Stimulated activated CD4-positive, alpha-beta T cell treated with anti-CD3 and anti-CD28 coated beads, TNF-alpha, amount 100 ng/mL, for 4 hours (primary cell): ENCODE measurements at places on chromosomes 16 and 17.

DNA sequence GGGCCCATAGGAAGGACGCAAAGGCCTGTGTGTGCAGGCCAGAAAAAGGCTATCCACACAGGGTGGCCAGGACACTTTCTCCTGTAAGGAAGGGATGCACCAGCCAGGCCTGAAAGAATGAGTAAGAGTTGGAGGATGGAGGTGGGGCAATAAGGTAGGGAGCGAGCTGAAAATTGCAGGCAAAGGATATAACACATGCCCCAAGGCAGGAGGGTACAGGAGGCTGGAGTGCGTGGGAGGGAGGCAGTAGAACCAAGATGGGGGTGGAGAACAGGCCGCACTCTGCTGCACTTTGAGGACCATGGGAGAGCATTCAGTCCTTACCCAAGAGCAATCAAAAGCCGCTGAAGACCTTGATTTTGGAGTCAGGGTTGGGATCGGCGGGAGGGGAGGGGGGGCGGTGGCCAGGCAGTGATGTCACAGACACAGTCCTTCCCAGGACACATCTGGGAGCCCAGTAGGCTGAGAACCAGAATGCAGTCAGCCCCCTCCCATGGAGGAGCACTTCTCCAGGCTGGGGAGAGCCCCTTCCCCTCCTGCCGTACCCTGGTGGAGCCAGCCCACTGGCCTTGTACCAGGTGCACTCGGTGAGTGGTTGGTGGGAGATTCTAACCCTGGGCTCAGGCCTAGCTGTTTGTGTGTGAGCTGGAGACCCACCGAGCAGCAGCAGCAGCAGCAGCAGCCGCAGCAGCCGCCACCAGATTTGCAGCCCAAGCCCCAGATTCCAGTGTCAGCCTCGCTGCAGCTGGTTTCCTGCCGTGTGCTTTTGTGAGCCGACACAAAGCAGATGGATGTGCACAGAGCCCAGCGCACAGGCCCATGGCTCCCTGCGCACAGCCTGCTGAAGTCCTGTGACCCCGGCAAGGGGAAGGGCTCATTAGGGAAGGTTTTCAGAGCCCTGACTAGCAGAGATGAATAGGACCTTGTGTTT, 17.5 kb downstream of the ANKRD40 start:
- DNase-seq = no peak

GRCh38 chr16:4957420-4957719, 760 bp upstream of the SEC14L5 start:
- DNase-seq = no peak

- DNase-seq = no peak
Observed at GRCh38 chr16:74073456-74073855, 223.2 kb upstream of the PSMD7 start.

- no peak for DNase-seq
Observed at GRCh38 chr17:63434951-63435571, 11.0 kb downstream of the CYB561 start.

- no peak for DNase-seq
Observed at GRCh38 chr17:75692976-75693375, 25.8 kb downstream of the SAP30BP start.

- no peak for DNase-seq
Observed at GRCh38 chr16:89100601-89101302, 7.1 kb downstream of the ACSF3 start.

DNA sequence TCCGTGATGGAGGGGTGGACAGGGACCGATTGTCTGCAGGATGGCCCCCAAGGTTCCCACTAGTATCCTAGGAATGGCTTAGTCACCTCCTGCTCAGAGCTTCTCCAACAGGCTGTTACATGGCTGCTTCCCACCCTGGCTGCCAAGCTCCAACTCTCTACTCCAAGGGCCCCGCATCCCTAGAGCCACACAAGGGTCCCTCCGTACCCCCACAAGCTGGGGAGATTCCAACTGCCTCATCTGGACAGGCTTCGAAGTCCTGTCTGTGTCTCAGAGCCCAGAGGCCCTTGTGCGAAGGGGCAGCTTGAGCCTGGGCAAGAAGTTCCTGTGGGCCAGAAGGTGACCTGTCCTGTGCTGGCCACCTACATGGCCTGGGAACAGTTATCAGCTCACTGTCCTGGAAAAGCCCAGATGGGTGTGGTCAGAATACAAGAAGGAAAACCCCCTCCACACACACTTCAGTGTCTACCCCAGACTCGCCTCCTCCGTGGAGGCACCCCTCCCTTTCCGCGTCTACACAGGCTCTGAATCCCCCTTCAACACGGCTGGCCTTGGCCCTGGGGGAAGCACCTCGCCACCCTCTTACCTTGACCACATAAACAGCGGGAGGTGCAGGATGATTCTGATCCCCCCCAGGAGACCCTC, 586 bp downstream of the MEAK7 start:
- DNase-seq = no peak

- no peak for DNase-seq
Observed at GRCh38 chr17:74758848-74759168, 10.4 kb downstream of the NHERF1 start.

DNA sequence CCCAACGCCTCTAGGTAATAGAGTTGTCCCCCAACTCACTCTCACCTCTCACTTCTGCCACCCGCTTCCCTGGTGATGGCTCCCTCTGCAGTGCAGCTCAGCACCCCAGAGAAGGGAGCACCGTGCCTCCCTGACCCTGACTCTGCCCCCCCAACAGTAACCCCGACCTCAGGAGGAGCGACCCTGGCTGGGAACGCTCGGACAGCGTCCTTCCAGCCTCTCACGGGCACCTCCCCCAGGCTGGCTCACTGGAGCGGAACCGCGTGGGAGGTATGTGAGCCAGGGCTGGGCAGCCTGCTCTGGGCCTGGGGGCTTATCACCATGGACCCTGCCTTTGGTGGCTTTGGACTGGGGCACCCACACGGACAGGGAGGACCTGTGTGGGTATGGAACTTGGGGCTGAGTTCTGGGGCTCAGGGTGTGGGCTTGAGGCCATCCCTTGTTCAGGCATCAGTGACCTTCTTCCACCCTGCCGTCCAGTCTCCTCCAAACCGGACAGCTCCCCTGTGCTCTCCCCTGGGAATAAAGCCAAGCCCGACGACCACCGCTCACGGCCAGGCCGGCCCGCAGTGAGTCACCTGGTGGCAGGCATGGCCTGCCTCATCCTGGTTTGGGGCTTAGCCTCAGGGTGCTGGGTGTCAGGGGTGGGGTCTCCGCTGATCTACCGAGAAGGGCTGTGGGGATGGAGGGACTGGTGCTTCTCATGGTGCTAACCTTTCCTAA, 6.7 kb upstream of the C17orf107 start:
- DNase-seq = no peak

GRCh38 chr17:74825952-74826719, 33.5 kb downstream of the GRIN2C start:
- no peak for DNase-seq

DNA sequence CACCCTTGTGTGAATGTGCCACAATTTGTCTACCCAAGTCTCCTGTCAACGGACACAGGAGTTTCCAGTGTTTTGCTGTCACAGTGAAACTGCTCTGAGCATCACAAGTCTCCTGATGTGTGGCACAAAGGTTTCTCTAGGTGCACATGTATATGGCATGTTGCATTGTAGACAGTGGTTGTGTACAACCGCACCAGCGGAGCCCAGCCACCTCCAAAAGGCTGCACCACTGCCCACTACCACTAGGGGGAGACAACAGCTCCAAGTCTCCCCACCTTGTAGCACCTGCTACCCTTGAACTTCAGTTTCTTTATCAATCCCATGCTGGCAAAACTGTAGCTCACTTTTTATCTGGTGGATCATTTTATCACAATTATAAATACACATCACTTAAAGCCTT, 95.5 kb upstream of the ZNF469 start:
- DNase-seq = no peak

- no peak for DNase-seq
Observed at GRCh38 chr17:58254803-58255202, 16.4 kb downstream of the LPO start.

DNA sequence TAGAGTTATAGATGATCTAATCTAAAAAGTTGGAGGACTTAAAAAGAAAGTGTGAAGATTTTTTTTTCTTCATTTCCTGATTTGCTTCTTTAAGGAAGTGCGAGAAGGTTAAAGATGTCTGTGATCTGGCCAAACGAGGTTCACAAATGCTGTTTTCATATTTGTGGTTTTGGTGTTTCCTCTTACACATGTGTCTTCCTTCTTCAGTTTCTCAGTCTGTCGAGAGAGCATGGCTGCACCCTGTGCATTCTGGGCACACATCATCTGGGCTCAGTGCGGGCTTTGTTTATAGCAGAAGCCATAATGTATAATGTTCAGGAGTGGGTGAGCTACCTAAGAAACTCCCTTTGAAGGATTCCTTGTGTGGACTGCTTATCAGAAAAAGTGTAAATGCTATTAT, 260.4 kb upstream of the TBX2 start:
- peak; percentile 9 for DNase-seq

DNA sequence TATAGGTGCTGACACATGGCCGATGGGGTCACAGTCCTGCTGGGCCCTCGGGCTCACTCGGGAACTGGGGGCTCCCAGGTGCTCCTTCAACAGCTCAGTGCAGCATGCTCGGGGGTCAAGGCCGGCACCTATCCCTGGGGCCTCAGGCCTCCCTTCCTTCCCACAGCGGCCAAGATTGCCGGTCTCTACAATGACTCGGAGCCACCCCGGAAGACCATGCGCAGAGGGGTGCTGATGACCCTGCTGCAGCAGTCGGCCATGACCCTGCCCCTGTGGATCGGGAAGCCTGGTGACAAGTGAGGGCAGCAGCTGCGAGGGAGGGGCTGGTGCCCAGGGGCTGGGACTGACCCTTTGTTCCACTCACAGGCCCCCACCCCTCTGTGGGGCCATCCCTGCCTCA, 6.9 kb downstream of the SULT1A2 start:
- no peak for DNase-seq

DNA sequence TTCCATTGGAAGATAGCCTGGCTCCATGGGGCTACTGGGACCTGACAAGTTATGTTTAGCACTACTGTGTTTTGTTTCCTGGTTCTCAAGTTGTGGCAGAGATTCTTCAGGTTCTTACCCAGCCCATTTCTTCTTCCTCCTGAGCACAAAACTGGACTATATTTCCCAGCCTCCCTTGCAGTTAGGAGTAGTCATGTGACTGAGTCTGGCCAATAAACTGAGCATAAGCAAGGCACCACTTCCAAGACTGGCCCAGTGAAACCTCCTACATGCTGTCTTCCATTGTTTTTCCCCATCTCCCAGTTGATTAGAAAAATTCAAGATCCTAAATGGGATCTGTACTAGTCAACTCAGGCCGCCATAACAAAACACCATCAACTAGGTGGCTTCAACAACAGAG, 28.2 kb upstream of the RBBP6 start:
- no peak for DNase-seq

DNA sequence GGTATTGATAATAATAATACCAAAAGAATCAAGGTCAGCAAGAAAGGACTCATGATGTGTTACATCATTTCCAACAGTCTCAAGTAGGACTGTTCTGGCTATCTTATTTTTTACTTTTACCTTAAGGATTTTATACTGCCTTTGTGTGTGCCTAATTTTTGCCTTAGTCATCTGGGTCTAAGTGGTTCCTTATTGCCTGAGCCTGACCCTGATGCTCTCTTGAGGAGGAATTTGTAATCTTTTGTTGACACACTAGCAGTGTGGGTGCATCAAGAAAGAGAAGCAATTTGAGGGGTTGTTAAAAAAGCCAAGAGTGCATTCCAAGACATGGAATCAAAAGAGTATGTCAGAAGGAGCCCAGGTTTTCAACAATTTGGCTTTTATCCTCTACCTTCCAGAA, 59.3 kb downstream of the TMEM100 start:
- no peak for DNase-seq

- DNase-seq = no peak
Observed at GRCh38 chr17:28347261-28347891, 10.0 kb downstream of the POLDIP2 start.

DNA sequence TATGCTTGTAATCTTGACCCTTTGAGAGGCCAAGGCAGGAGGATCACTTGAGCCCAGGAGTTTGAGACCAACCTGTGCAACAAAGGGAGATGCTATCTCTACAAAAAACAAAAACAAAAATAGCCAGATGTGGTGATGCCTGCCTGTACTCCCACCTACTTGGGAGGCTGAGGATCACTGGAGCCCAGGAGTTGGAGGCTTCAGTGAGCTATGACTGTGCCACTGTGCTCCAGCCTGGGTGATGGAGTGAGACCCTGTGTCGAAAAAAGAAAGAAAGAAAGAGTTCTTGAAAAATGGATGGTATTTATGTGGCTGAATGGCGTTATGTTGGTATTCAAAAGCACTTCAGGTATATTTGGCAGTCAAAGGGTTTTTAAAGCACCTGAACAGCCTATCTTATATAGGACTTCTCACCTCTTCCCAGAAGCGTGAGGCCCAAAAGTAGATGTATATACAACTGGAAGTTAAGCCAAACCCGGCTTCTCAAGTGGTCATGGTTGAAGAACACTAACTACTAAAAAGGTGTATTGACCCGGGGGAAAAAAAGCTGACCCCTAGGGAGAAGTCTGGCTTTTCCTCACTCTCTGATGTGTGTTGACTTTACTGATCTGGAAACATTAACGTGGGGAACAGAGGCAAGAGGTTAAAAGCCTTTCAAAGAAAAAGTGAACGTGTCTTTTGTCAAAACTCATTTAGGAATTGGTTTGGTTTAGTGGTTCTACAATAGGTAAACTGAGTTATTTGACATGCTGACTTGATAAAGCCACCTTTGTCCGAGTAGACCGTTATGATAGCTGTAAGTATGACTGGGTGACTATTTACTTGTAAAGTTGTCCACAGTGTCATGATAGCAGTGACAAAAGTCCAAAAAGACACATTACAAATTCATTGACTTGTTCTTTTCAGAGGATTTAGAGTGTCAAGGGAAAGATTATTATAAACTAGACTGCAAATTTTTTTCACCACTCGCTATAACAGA, 183.4 kb downstream of the IRX3 start:
- DNase-seq = no peak

DNA sequence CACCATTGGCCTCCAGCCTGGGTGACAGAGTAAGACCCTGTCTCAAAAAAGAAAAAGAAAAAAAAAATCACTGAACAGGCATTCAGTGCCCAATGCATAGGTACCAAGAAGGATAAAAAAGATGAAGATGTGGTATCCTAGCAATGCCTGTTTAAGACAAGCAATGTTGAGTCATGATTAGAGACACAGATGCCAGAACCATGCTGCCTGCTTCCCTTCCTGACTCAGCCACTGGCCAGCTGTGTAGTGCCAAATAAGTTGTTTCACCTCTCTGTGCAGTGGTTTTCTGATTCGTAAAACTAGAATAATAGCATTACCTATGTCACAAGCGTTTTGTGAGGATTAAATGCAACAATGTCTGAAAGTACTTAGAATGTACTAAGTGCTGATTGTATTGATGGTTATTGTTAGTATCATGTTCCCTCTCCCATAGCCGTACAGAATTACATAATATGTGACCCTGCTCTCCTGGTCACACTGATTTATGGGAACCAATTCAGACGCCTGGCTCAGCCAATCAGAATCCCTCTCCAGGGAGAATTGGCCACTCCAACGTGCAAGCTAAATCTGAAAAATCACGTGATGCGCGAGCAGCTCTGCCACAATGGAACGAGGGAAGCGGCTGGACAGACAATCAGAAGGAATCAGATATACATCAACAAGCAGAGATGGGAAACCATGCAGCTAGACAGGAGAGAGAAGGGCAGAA, 241.9 kb downstream of the SLC39A11 start:
- no peak for DNase-seq
